ENCODE measurements at places on chromosomes 12 and 14.

- peaks cover 5% of the 10 kb centered on the region for H3K27me3 ChIP-seq
- DNase-seq, result no peak
- H3K4me3 ChIP-seq, result no peak overlapping the region
Observed at GRCh38 chr12:52250048-52250990, 17.3 kb downstream of the KRT7 start.

DNA sequence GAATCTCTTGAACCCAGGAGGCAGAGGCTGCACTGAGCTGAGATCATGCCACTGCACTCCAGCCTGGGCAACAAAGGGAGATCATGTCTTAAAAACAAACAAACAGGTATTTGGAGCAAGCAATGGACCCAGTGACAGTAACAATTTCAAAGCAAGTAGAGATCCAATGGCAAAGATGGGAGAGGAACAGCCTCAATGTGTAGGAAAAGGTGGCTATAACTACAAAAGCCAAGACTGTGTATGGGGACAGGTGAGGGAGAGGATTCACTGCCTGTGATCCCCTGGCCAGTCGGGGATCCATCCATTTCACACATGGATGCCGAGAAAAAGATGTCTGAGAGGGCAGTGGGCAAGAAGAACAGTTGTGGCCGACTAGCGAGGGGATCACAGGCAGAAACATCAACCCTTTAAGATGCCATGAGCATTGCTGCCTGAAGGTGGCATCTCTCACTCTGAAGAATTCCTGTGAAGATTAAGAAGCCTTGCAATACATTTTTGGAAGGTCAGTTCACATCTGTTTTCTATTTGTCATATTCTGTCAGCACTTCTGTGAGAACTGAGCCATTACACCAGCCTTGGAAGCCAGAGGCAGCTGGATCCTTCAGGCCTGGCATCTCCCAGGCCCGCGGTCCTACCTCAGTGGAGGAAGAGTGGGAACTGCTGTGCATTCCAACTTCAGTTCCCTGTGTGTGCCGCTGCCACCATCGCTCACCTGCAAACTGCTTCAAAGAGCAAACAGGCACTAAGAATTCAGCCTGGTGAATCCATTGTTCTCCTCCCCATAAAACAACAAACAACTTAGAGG is 54.5 kb upstream of the FRS2 start:
- DNase-seq, result no peak
- no peaks in the 10 kb centered on the region for H3K4me1 ChIP-seq

GRCh38 chr12:109713187-109714070 is at the start of gene FAM222A:
Gene FAM222A, plus strand, starts transcription at chr12:109713825. Its CDS starts 30,322 bp downstream, at chr12:109744147.
- H3K4me1 ChIP-seq, result peaks cover 11% of the 10 kb centered on the region
- peak; percentile 98 for DNase-seq
- H3K27me3 ChIP-seq, result peaks cover 4% of the 10 kb centered on the region
- H3K36me3 ChIP-seq, result no peaks in the 10 kb centered on the region
- H3K27ac ChIP-seq, result no peak within 1 kb of the TSS

- peak overlapping the region; percentile 98 for H3K27ac ChIP-seq
- H3K4me1 ChIP-seq, result peaks cover 19% of the 10 kb centered on the region
- H3K36me3 ChIP-seq, result no peaks in the 10 kb centered on the region
- peak overlapping the region; percentile 69 for H3K4me3 ChIP-seq
- DNase-seq, result peak; percentile 79
Observed at GRCh38 chr12:25386831-25387731, 136.4 kb upstream of the KRAS start.

GRCh38 chr12:26855337-26855736 is 22.3 kb upstream of the ITPR2 start:
- H3K4me3 ChIP-seq, result no peak overlapping the region
- peaks cover 4% of the 10 kb centered on the region for H3K4me1 ChIP-seq
- H3K27me3 ChIP-seq, result peaks cover 12% of the 10 kb centered on the region
- no peak for DNase-seq
- no peaks in the 10 kb centered on the region for H3K36me3 ChIP-seq
- H3K27ac ChIP-seq, result no peak overlapping the region

DNA sequence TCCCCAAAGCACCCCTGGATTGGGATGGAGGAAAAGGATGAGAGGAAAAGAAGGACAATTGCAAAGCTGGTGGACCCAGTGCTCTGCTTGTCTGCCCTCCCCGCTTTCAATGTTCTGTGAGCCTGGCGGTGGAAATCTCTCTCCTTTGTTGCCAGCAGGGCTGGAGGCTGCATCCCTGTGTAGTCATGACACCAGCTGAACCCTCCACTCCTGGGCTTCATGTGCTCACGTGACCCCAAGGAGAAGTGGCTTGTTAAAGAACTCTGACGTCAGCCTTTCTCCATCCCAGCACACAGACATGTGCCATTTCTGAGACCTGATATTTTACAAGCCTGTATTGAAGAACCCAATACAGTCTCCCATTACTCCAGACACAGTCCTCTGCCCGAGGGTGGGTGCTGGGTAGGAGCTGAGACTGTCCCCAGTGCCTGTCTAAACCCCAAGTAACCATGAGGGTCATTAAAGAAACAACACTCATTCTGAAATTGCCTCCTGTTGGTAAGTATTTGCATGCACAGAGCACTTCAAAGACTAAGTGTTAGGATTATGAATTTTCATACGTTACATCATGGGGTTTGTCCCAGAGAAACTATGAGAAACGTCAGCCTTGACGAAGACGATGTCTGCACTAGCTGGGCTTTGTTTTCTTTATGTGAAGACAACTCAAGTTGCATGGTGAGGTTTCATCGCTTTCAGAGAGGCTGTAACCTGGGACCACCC is 21.7 kb downstream of the GALNT16 start:
- DNase-seq, result no peak
- H3K4me1 ChIP-seq, result no peaks in the 10 kb centered on the region
- no peak overlapping the region for H3K27ac ChIP-seq

DNA sequence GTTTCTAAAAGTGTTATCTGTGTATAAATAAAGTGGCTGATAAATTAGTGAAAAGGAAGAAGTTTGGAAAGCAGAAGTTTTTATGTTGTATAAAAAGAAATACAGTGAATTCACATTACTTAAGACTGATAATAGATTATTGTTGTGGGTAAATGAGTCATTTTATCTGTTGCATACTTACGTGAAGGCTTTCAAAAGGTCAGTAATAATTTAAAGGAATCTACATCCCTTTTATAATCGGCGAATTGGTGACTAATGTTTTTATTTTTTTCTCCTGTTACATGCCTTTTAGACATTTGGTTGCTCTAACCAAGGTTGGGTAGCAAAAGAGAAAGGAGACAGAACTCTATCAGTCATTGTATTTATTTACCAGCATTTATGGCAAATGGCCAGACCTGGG is 155.9 kb downstream of the SLC41A2 start:
- no peaks in the 10 kb centered on the region for H3K27me3 ChIP-seq
- H3K4me1 ChIP-seq, result no peaks in the 10 kb centered on the region

GRCh38 chr12:90126125-90126524 is 417.5 kb upstream of the ATP2B1 start:
- H3K4me1 ChIP-seq, result no peaks in the 10 kb centered on the region
- DNase-seq, result no peak
- no peaks in the 10 kb centered on the region for H3K36me3 ChIP-seq
- no peak overlapping the region for H3K27ac ChIP-seq
- H3K27me3 ChIP-seq, result no peaks in the 10 kb centered on the region
- no peak overlapping the region for H3K4me3 ChIP-seq

GRCh38 chr14:88013750-88014349 is 8.9 kb downstream of the GPR65 start:
- no peaks in the 10 kb centered on the region for H3K27me3 ChIP-seq
- H3K36me3 ChIP-seq, result peaks cover 5% of the 10 kb centered on the region
- H3K4me3 ChIP-seq, result no peak overlapping the region
- peak overlapping the region; percentile 27 for H3K27ac ChIP-seq

- H3K36me3 ChIP-seq, result no peaks in the 10 kb centered on the region
- H3K27me3 ChIP-seq, result peaks cover 7% of the 10 kb centered on the region
- no peak overlapping the region for H3K27ac ChIP-seq
- H3K4me3 ChIP-seq, result no peak overlapping the region
- no peaks in the 10 kb centered on the region for H3K4me1 ChIP-seq
- no peak for DNase-seq
Observed at GRCh38 chr12:117334855-117335587, 26.4 kb downstream of the NOS1 start.

DNA sequence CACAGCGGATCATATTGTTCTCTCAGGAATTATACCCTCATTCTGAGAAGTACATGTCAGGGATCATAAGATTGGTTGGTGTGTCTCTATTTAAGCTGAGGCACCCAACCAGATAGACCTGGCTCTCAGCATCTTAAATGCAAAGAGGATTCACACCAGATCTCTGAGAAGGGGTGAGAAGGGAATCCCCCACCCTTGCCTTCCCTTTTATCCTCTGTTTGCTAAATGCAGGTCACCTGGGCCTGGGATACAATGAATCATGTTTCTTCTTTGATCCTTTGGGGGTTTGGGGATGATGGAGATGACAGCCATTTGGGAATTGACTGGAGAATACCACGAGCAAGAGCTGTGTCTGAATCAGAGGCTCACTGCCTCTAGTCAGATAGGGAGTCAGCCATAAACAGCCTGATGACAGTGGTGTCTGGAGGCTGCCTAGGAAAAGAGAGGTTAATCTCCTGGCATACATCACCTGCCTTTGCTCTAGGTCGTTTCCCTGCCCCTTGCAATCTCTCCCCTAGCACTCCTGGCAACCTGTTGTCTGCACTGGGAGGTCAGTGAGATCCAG is 11.2 kb upstream of the PDE1B start:
- peaks cover 99% of the 10 kb centered on the region for H3K36me3 ChIP-seq
- no peak overlapping the region for H3K27ac ChIP-seq
- no peak overlapping the region for H3K4me3 ChIP-seq
- H3K27me3 ChIP-seq, result no peaks in the 10 kb centered on the region
- no peaks in the 10 kb centered on the region for H3K4me1 ChIP-seq

DNA sequence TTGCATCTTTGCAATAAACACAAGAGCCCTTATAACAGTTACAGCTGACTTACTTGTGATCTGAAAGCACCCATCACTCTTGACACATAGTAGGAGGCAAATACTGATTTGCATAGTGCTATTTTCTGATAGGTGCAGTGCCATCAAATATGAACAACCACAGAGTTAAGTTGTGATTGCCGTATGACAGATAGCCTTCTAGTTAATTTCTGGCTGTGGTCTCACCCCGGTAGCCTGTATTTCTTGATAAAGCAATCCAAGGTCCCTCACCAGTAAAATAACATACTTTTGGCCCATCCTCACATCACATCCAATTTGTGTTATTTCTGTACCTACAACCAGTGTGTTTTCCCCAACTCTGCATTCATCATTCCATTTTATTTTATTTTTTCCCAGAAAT is 23.3 kb upstream of the STYK1 start:
- H3K27ac ChIP-seq, result no peak overlapping the region
- no peak for DNase-seq
- H3K4me3 ChIP-seq, result no peak overlapping the region

- no peaks in the 10 kb centered on the region for H3K36me3 ChIP-seq
- H3K4me3 ChIP-seq, result no peak overlapping the region
Observed at GRCh38 chr12:65821336-65821735, 2.9 kb upstream of the HMGA2 start.

DNA sequence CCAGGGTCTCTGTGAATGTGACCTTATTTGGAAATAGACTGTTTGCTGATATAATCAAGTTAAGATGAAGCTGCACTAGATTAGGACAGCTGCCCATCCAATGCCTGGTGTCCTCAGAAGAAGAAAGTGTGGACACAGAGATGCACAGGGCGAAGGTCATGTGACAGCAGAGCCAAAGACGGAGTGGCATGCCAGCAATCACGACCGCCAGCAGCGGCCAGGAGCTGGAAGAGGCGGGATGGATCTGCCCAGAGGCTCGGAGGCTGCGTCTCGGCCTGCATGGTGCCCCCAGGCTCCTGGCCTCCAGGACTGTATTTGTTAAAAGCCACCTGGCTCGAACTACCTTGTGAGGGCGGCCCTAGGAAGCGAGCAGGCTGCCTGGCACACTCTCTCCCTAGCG is 76.5 kb downstream of the RFLNA start:
- H3K27ac ChIP-seq, result no peak overlapping the region
- H3K4me1 ChIP-seq, result no peaks in the 10 kb centered on the region
- no peak for DNase-seq
- no peak overlapping the region for H3K4me3 ChIP-seq
- H3K36me3 ChIP-seq, result peaks cover 34% of the 10 kb centered on the region

- no peak overlapping the region for H3K27ac ChIP-seq
- no peak for DNase-seq
- H3K36me3 ChIP-seq, result no peaks in the 10 kb centered on the region
- H3K4me1 ChIP-seq, result peaks cover 3% of the 10 kb centered on the region
Observed at GRCh38 chr14:92927349-92928257, 4.7 kb downstream of the CHGA start.

GRCh38 chr14:48568688-48569087 is 893.3 kb upstream of the MDGA2 start:
- no peaks in the 10 kb centered on the region for H3K4me1 ChIP-seq
- no peaks in the 10 kb centered on the region for H3K27me3 ChIP-seq
- H3K36me3 ChIP-seq, result no peaks in the 10 kb centered on the region
- no peak overlapping the region for H3K4me3 ChIP-seq

DNA sequence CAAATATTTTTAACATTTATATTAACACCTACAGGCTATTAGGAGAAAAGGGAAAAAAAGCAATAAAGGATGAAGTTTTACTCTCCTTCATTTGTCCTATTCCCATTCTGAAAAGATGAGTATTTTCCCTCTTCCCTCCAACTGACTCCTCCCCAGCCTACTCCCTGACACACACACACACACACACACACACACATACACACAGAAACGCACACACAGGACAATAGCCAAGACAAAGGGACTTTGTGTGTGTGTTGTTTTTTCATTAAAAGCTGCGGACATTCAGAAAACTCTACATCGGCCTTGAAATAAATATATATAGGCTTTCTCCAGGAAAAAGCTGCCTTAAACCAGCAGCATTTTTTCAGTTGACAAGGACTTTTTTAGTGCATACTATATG is 74.8 kb downstream of the PRKAB1 start:
- no peaks in the 10 kb centered on the region for H3K36me3 ChIP-seq
- no peak overlapping the region for H3K4me3 ChIP-seq
- DNase-seq, result no peak
- H3K4me1 ChIP-seq, result no peaks in the 10 kb centered on the region

DNA sequence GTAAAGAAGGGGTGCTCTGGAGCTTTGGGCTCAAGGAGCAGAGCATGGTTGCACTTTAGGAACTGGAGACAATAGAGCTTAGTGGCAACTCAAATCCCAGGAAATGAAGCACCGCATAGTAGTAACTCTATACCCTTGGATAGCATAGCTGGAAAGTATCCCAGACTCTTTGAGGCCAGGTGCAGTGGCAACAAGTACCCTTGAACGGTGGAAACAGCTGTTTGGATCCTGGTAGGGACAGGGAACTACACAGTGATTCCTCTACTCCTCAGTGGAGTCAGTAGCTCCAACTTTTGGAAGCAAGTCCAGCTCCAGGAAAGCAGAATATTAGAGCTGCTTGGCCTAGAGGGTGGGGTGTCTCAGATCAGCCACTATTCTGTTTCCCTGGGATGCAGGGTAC is 129.0 kb upstream of the WSCD2 start:
- H3K27ac ChIP-seq, result no peak overlapping the region
- no peaks in the 10 kb centered on the region for H3K4me1 ChIP-seq
- H3K27me3 ChIP-seq, result peaks cover 13% of the 10 kb centered on the region
- no peak overlapping the region for H3K4me3 ChIP-seq

DNA sequence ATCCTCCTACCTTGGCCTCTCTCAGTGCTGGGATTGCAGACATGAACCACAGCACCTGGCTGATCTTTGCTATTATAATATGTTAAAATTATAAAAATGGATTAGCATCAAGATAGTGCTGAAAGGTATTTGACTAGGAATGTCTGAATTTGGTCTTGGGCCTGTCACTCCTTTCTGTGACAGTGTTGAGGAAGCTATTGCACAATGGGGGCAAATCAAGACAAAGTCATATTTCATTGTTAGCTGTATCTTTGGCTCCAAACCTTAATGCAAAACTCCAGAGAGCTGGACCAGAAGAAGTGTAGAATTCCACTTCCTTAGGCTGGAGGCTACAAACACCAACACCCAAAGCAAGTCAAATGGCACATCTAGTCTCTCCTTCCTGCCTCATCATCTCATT is 42.2 kb downstream of the ZCRB1 start:
- DNase-seq, result no peak
- peaks cover 2% of the 10 kb centered on the region for H3K4me1 ChIP-seq
- no peaks in the 10 kb centered on the region for H3K36me3 ChIP-seq
- no peak overlapping the region for H3K27ac ChIP-seq

Data from T-cell (primary cell).